ENCODE measurements at places on chromosomes 7 and 10.
A peak's percentile ranks its signal among the peaks of the same experiment; 100 is the strongest.

GRCh38 chr7:40714363-40715052, 579.7 kb downstream of the SUGCT start:
- DNase-seq, result no peak

- no peak for DNase-seq
Measured at GRCh38 chr7:117427258-117427701, at the start of gene ASZ1. TSS of gene ASZ1 (minus strand) at chr7:117427493. CDS start at chr7:117427460, 33 bp downstream.

- DNase-seq, result no peak
Measured at GRCh38 chr10:119933179-119933578, 40.6 kb downstream of the SEC23IP start.

GRCh38 chr7:139455789-139456188, 27.7 kb downstream of the KLRG2 start:
- no peak for DNase-seq

DNA sequence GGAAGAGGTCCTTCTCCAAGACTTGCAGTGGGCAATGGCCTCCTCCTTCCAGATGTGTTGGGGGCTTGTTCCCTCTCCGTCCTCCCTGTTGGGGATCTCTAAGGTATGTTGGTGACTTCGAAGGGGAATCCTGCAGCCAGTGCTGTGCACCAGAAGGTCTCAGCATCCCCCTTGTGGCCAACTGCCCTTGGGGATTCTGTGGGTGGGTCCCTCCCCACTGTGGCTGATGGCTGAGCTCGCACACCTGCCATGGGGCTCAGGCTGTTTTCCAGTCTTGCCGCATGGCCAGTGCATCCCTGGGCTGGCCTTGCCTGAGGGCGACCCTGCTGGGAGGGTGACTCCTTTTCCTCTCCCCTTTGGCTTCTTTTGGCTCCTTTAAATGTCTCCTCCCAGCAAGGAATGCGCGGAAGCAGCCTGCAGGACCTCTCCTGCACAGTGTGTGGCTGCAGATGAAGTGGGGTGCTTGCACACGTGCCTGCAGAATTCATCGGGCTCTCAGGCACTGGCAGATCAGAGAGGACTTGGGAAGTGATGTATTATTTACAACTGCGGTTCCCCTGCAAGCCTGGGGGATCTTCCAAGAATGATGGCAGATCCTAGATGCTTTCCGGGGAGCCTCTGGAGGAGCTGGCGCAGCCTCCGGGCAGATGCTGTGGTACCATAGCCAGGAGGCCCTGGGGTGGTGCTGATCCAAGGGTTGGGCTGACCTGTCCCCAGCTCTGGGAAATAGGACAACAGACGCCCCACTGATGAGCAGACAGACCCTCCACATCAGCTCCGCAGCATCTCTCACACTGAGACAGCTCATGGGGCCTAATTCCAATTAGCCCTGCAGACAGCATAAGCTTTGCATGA, 410.0 kb downstream of the TCERG1L start:
- no peak for DNase-seq

GRCh38 chr10:122182308-122182707, 88.8 kb upstream of the BTBD16 start:
- DNase-seq, result no peak

DNA sequence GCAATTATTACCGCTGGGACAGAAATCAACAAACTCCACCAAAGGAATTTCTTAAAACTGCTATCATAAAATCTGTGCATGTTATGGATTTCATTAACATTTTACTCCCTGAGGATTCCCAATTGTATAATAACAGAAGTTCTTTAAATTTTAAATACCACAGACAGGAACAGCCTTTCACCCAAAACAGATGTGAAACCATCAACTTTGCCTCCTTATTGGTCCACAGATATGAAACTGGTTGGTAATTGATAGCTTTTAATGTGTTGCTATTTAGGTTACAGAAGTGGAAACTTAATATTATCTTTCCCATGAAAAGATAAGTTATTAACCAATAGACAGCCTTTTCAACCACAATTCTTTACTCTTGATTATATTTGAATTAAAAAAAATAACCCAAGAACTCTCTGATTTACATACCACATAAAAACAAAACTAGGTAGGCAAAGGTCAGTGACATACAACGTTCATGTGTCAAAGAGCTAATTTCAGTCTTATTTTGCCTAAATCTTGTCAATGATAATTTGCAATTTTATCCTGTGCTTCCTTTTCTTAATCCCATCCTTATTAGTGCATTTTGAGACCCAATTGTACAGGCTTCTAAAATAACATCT, 90.0 kb downstream of the NRP1 start:
- no peak for DNase-seq

GRCh38 chr10:129389194-129389593, 77.8 kb upstream of the MGMT start:
- no peak for DNase-seq

GRCh38 chr7:124532166-124532565, 233.4 kb downstream of the GPR37 start:
- no peak for DNase-seq

- DNase-seq, result no peak
Measured at GRCh38 chr10:108574233-108574632, 1349.1 kb downstream of the XPNPEP1 start.

GRCh38 chr7:132866144-132866531, 215.8 kb downstream of the CHCHD3 start:
- no peak for DNase-seq

- no peak for DNase-seq
Measured at GRCh38 chr7:3552499-3552898, 251.4 kb downstream of the SDK1 start.

DNA sequence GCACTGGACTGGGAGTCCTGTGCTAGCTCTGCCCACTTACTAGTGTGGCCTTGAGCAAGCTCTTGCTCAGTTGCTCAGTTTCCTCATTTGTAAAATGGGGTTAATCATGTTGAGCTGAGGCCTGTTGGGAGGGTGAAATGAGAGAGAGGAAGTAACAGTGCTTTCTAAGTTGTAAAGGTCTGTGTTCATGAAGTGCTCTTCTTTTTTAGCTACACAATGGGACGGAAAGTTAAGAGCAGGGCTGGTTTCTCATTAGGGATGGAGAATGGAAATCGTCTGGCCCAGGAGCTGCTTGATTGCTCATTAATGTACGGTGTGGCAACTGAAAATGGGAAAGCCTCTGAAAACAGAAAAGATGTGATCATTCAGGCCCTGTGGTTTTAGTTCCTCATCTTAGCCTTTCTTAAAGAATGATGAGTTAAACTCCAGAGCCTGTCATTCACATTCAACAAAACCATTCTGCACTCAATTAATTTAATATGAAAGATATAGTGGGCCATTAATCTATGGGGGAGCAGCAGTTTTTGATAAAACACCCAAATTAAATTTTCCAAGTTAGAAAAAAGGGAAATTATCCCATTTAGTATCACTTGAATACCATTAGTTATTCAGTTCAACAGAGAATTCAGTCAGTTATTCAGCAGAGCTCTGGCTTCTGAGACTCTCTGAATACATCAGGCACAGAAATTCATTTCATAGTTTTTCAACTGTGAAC, 60.5 kb downstream of the SH2D4B start:
- DNase-seq, result no peak

- DNase-seq, result no peak
Measured at GRCh38 chr7:26444555-26444954, 152.9 kb downstream of the SNX10 start.

- no peak for DNase-seq
Measured at GRCh38 chr10:113856563-113856962, 2.1 kb downstream of the NHLRC2 start.

GRCh38 chr10:75209086-75209920, 1.3 kb upstream of the VDAC2 start:
- DNase-seq, result no peak

DNA sequence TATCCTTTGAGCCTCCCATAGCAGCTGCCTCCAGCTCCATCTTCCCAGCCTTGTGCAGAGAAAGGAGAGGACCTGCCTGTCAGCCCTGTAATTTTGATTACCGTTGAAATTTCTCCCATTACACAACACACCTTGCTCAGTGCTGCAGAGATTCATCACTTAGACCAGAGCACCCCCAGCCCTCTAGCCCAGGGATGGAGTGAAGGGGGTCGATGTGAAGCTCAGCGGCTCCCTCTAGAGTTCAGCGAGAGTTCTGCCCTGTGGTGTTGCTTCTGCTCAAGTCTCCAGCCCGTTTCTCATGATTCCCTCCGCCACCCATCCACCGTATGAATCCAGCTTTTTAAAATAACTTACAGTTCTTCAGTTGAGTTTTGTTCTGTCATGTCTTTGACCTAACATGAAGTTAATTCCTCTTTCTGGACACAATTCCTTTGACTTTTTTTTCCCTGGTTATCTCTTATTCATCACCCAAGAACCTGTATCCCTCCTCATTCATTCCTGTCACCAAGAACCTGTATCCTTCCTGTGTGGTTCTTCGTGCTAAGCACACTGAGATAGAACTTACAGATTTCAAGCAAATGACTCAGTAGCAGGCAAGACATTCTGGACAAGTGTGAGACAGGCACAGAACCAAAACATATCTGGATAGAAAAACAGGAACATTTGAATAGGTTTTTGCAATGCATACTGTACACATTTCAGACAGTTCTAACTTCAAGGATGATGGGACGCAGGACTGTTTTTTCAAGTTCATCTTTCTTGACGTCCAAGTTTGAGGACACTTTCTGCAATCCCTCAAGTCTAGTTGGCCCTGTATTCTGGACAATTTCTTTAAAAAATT, 35.0 kb upstream of the ZNF32 start:
- DNase-seq, result peak; percentile 23

- no peak for DNase-seq
Measured at GRCh38 chr10:114871379-114871778, 49.8 kb downstream of the FHIP2A start.

- DNase-seq, result no peak
Measured at GRCh38 chr10:127314797-127315196, 118.4 kb upstream of the INSYN2A start.

DNA sequence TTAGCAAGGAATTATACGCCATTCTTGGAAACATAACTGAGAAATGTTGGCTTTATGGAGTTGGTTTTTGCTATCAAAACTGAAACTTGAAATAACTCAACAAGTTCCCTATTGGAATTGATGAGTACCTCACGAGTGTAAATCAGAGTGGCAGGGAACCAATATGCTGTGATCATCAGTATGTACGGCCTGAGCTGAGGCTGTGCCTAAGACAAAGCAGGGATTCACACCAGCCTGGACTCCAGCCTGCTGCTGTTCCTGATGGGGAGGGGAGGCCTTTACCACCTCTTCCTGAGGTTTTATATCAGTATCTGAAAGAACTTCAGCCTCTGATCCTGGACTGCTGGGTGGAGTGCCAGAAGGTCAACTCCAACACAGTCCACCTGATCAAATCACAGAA, 52.7 kb downstream of the CRTAC1 start:
- DNase-seq, result no peak

GRCh38 chr7:19560111-19560883, 148.5 kb downstream of the POLR1F start:
- DNase-seq, result no peak

DNA sequence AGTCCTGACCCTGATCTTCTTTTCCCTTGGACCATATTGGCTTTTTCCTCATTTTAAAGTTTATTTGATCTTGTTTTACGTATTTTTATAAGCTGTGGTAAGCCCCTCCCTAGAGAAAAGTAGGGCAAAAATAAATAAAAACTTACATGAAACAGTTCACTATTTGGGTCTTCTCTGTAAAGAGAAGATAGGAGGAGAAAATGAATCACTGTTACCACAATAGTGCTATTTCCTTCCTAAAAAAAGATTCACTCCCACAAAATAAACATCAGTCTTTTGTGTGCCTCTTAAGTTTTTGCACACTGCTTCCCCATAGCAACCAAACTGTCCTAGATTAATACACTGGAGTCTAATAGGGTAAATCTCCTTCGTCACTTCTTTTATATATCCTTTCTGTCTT, 1.4 kb upstream of the SVIL start:
- DNase-seq, result no peak

DNA sequence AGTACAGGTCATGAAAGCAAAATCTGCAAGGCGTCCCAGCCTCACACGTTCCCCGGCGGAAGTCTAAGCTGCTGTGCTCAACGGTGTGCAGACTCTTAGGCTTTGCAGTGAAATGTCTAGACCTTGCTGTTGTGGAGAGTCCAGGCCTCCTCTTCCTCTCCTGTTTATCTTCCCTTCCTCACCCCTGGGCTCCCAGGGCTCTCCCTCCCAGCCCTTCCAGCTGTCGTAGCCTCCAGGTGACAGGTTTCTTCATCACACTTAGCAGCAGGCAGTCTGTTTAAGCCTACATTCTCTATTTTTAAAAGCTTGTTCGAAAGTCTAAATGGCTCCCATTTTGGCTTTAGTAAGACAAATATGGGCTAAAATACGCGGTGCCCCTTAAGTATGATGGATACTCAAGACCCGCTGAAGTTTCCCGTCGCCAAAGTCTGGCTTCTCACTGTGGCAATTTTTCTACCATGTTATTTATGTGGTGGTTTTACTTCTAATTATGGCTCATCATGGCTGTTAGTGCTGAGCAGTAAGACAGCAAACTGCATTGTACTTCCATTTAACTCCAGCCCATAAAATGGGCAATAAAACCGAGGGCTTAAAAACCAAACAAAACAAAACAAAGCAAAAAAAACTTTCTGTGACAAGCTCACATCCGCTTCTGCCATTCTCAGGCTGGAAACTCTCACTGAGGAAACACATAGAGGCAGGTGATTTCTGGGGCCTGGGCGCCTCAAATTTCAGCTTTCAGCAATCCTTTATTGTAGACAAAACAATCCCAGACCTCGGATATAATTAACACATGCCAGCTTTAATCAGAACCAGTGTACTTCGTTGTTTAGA, 243.2 kb downstream of the SNX10 start:
- DNase-seq, result no peak

GRCh38 chr7:11779864-11780674, 51.9 kb downstream of the THSD7A start:
- no peak for DNase-seq

DNA sequence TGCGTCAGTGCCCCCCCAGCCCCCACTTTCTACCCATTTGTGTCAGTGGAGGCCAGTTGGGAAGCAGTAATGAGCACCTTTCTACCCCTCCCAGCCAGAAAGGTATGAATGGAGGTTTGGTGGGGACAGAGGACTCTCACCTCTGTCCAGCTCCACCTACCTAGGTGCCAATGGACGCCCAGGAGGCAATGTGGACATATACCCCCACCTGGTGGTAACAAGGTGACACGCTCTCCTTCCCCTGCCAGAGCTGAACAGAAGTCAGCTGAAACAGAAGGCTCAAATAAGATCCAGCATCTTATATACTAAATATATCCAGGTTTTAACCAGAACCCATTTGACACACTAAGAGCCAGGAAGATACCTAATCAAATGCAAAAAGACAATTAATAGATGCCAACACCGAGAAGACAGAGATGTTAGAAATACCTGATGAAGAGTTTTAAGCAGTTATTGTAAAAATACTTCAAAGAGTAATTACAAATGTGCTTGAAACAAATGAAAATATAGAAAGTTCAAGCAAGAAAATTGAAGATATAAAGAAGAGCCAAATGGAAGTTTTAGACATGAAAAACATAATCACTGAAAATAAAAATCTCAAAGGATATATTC, 18.4 kb upstream of the SORCS3 start:
- DNase-seq, result peak; percentile 16
